ENCODE measurements at places on chromosomes 4 and X.

DNA sequence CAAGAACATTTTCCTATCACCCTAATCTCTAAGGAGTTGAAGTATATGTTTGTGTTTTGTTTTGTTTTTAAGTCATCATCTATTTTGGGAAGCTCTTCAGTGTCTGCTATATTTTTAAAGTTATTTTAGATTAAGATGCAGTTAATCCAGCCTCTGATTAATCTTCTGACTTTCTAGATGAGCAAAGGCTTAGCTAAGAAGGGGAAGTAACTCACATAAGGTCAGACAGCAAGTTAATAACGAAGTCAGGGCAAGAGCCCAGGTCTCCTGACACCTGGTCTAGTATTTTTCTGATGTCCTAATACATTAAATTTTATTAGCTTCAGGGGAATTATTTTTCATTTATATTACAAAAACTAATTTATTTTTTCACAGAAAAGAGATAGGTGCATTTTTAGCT, 168.5 kb downstream of the SOWAHB start:
- DNase-seq: no peak

- no peak for DNase-seq
Measured at GRCh38 chr4:110112056-110112455, 86.4 kb downstream of the ELOVL6 start.

- no peak for DNase-seq
Measured at GRCh38 chr4:122309988-122310626, 68.7 kb upstream of the ADAD1 start.

DNA sequence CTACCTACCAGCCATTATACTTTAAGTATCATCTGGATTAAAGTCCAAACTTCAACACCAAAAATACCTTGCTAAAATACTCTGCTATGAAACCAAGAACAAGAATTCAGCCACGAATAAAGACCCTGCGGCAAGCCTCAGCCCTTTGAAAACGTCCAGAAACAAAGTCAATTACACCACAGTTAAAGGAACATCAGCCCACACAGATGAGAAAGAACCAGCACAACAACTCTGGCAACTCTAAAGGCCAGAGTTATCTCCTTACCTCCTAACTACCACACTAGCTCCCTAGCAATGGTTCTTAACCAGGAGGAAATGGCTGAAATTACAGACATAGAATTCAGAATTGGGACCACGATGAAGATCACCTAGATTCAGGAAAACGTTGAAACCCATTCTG, 23.4 kb downstream of the ABCB7 start:
- no peak for DNase-seq

- DNase-seq: no peak
Measured at GRCh38 chr4:3130201-3130600, 55.7 kb downstream of the HTT start.

DNA sequence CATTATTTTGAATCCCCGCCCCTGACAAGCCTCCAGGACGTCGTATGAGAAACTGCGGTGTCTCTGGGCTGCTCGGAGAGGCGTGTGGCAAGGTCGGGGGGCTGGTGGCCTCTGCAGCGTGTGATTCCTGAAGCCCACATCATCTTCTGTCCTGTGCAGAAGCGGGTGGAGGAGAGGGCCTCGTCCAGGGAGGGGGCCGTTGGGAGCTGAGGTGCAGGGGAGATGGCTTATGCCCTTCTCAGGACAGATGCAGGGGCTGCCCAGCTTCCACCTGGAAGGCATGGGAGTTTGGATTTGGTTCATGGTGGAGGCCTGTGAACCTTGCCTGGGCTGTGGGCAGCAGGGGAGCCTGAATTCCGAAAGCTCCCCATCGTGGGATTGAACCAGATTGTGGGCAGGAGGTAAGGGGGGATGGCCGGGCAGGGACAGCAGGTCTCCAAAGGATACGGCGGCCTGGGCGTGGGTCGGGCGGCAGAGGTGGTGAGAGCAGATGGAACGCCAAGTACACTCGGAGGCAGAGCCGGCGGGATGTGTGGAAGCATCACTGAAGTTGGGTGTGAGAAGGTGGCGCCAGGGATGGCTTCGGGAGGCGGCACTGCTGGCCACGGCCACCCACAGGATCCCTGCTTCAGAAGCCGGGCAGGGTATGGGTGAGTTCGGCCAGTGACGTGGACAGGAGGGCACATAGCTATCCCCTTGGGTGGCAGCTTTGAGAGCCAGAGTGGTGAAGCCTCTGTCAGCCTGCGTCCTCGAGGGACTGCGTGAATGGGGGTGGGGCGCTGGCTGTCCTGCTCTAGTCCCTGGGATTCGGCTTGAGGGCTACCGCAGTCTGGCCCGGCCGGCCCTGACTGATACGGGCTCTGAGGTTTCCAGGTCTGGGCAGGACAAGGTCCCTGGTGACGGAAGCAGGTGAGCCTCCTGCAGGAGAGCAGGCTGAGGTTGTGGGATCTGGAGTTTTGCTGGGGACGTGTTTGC, 76.3 kb upstream of the ADRA2C start:
- no peak for DNase-seq

GRCh38 chr4:99395595-99396364, 39.4 kb downstream of the ADH7 start:
- no peak for DNase-seq

- DNase-seq: no peak
Measured at GRCh38 chr4:184751585-184751956, 17.7 kb upstream of the CENPU start.

DNA sequence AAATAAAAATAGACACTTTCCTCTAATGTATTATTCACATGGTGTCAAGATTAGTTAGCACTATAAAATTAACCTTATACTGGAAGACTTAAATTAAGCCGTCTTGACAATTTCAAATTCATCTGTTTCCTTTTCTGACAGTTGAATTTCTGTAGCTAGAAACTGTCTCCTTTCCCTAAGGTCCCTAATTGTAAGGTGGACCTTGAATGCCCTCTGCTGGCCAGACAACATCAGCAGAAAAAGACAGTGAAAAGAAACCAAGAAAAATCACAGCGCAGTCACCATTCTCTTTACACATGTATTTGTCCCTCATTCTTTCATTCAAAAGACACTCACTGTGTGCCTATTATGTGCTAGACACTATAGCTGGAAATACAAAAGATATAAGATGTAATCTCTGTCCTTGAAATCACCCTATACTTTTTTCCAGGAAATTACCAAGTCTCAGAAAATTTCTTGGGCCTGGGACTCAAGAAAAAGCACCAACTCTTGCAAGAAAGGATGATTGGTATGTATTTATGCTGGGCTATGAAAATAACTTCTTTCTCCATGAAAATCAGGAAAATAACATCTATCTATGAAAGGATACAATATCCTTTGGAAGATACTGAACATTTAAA, 32.7 kb upstream of the AMBN start:
- peak; percentile 82 for DNase-seq

DNA sequence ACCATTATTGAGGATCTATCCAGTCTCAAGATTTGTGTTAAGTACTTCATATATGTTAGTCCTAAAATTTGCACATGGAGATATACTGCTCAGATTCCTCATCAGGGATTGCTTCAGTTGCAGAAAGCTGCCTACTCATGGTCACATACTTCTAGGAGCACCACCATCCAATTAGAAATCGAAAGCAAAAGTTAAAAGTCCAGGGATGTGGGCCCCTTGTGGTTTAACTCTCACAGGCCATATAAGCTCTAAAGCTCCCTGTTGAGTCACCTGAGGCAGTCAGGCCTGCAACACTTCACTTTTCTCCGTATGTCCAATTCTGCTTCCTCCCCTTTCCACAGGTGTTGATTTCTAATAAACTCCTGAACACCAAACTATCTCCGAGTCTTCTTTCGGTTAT, 84.2 kb downstream of the CNOT6L start:
- no peak for DNase-seq

DNA sequence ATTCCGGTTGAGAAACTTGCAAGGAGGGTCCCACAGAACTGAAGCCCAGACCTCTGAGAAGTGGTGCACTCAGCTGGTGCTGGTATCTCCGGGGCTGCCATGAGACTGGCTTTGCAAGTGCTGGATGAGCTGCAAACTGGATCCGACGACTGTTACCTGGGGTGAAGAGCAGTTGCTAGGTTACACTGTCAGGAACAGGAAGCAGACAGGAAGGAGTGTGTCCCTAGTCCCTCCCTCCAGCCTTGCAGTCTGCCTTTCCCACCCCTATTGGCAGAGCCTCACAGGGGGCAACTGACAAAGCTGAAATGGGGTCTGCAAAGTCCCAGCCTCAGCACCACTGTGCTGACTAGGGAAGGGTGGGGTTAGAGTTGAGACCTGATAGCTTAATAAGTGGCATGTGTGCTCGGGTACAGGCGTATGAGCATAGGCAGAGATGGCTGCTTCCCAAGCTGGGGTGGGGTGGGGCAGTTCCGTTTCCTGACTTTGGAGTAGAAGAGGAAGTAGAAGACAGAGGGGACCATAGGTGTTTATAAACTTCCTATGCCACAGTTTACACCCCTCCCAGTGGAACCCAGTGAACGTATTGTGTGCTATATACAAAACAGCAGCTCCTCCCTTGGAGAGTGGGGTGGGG, 18.0 kb downstream of the PPEF1 start:
- no peak for DNase-seq

GRCh38 chrX:1181170-1181569, 31.3 kb downstream of the CRLF2 start:
- DNase-seq: no peak

DNA sequence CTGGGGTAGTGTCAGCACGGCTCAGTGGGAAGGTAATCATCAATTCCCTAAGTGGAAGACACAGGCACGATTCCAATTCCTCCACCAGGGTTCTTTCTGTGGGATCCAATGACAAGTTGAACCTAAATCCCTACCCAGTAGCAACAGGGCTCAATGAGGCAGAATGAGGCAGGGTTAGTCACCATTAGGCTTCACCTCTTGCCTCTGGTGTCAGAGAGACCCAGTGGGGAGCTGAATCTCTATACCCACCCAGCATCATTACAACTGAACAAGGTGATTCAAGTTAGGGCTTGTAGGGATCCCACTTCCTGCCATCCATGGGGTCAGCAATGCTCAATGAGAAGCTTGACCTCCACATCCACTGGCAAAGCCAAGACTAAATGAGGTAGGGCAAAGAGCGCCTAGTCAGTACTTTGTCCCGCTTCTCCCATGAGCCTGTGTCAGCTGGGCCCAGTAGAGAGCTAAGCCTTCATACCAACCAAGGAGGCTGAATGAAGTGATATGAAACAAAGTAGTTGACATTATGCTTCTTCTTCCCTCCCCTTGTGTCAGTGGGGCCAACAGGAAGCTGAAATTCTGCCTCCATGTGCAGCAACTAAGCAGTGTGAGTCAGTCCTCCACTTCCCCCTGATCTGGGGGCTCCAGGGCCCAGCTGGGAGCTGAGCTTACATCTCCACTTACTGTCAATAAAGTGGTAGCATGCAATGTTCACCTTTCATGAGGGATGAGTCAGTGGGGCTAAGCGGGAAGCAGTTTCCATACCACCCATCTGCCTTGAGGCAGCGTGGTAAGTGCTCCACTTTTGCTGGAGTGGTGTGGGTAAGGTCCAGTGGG, 36.4 kb upstream of the RBM41 start:
- DNase-seq: no peak

GRCh38 chr4:127748957-127749356, 18.8 kb downstream of the SLC25A31 start:
- no peak for DNase-seq

DNA sequence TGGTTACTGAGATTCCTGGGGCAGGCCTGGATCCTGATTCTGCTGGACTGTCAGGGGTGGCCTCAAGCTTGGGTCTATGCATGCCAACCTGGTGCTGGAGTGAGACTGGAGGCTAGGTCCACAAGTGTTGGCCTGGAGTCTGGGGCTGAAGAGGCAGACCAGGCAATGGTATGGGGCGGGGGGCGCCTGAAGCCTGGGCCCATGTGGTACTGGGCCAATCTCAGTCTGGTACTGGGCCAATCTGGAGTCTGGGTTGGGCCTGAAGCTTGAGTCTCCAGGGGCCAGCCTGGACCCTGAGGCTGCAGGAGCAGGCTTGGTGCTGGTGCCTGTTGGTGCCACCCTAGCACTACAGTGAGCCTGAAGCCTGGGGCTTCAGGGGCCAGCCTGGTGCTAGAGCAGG, 108.9 kb upstream of the ZCCHC13 start:
- no peak for DNase-seq

- no peak for DNase-seq
Measured at GRCh38 chr4:11505221-11505971, 76.7 kb upstream of the HS3ST1 start.

GRCh38 chrX:13940671-13941070, 89.0 kb downstream of the GEMIN8 start:
- DNase-seq: no peak

DNA sequence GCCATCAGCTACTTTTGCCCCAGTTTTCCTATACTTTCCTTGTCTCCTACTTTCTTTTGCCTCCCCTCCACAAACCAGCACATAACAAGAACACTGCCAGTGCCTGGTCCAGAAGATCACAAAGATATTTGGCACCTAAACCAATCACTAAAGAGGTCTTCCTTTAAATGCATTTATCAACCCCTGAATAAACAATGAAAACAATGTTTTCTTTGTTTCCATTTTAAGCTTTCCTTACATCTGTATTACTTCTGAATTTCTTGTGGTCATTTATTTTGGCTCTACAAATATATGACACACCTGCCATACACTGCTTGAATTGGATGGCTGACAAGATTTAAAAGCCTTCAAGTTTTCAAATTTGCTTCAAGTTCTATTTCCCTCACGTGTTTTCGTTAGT, 43.9 kb downstream of the MBNL3 start:
- no peak for DNase-seq

DNA sequence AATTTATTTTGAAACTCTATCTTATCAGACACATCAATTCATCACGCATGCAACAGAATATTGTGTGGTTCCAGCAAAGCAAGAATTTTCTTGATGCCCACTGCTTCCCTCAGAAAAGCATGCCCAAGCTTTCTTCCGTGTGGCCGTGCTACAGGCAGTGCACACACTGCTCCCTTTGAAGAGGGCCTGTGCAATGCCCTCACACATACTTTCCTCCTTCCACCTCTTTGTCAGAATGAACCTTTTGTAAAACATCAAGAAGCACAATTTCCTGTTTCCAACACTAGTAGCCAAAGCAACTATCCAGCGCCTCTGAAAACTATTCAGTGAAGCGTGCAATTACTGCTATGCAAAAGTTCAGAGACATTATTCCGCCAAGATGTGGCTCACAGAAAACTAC, 201.7 kb downstream of the NLGN4X start:
- DNase-seq: no peak

DNA sequence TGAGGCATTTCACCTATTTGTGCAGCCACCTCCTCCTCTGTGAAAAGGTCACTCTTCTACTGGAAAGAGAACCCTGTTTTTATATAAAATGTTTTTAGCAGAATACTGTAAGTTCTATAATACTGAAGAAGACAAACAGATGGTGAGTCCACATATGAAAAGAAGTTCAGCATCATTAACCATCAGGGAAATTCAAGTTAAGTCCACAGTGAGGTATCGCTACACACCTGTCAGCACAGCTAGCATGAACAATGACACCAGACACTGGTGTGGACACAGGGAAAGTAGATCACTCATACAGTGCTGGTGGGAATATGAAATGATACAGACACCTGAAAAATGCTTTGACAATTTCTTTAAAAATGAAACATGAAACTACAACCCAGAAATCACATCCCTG, 133.0 kb downstream of the MAD2L1 start:
- no peak for DNase-seq

DNA sequence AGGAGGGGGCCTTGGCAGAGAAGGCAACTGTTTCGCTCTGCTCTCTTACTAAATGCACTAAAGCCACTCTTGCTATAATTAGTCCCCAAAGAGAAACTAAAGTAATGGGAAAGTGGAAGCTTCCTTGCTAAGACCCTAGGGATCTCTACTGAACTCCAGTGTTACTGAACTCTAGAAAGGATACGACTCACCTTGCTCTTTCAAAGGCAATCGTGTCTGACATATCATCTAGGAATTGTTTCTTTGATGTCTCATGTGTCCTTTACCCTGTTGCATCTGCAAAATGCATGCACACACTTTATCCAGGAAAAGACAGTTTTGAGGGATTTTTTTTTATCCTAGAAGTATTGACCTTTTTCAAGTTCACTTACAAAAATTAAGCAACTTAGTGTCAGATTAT, 148.1 kb upstream of the FAM9B start:
- DNase-seq: no peak

Measured in posterior cingulate gyrus (tissue), 11 donors.